ENCODE measurements at places on chromosomes 1 and 21. TPM values are rescaled to one million over a fixed set of nuclear protein-coding genes. Genes with fewer than 3 reads are reported as not detected.

DNA sequence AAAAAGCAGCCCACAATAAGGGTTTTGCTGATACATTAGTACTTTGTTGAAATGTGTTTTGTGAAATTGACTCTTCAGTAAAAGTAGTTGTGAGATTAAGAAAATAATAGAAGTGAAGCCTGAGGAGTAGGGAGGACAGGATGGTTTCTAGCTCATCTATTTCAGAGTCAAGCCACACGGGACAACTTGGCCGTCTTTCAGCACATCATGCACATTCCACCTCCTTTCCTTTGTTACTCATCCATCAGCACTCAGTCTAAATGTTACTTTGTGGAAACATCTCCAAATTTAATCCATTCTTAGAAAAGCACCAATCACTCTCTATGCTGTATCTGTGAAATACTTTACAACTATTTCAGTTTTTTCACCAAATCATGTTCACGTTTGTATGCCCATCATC, 223.3 kb downstream of the FGGY start:
- no peak for DNase-seq

GRCh38 chr1:105172788-105173187, 1423.1 kb downstream of the AMY1C start:
- DNase-seq = no peak

Gene OLFML3
- 10.9 TPM for total RNA-seq

Gene CDA
- 3.5 TPM for total RNA-seq

Data from Right ventricle myocardium superior (tissue), 1 donor.